ENCODE measurements at places on chromosomes 12 and 14.

DNA sequence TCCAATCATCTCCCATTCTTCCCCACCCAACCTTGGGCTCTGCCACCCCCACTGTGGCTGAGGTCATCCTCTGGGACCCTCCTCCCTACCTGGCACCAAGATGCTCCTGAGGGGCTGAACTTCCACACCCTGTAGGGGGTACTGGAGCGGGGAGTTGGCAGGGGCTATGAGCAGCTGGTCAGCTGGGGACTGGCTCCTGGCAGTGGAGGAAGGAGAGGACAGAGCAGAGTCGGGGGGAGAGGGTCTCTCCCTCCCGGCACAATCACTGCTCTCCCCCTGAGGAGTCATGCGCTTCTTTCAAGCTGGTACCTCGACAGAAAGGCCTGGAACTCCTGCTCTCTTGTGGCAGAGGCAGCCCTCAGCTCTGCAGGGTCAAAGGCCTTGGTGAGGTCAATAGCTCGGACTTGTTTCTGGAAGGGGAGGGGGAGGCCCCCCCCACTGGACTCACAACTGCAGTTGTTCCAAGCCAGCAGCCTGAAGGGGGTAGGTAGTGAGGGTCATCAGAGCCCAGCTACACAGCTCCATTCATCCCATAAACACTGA, 2.0 kb downstream of the B4GALNT1 start:
- DNase-seq: no peak

DNA sequence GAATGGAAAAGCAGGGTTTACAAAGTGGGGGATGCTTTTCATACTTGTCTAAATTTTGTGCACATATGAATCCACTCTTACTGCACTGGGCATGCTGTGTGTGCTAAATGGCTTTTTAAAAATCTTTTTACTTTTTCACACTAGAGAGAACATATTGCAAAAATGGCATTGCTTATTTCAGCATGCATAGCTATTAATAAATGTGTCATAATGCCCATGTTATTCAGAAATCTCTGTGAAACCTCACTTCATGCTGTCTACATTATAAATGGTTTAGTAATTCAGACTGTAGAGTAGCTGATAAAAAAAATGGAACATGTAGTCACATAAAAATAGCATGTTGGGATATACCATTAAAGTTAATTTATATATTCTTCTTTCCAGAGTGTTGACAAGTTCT, 593.8 kb downstream of the RPL10L start:
- no peak for DNase-seq

- DNase-seq: peak; percentile 26
Observed at GRCh38 chr12:32947206-32948067, 50.9 kb upstream of the PKP2 start.

- no peak for DNase-seq
Observed at GRCh38 chr12:20513189-20513588, 144.9 kb downstream of the PDE3A start.

DNA sequence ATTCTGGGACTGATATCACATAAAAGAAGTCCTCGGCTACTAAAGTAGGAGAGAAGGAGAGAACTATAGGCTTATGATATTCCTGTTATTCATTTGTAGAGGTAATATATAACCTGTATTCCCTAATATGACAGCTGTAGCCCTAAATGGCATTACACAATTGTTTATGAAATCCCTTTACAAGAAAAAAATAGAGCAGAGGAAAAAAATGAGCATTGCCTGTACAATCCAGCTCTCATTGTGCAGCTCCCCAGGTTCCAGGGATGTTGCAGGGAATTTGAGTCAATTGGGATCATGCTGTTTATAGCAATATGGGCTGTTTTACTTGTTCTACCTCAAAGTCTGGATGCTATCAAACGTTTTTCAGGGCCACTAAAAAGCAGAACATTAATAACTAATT, 173.1 kb downstream of the APAF1 start:
- no peak for DNase-seq

DNA sequence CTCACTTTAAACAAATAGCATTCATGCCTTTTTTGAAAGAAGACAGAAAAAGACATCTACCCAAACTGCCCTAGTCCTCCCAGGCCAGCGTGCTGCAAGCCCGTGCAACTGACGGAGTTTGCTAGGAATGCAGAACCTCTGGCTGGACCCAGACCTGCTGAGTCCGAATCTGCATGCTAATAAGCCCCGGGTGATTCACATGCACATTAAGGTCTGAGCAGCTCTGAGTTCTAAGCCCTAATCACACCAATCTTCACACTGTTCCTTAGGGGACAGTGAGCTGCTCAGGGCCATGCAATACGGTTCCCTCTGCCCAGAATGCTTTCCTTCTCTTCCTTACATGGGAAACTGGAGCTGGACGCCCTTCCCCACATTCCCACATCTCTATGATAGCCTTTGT, 25.2 kb downstream of the HAL start:
- no peak for DNase-seq

GRCh38 chr12:107007411-107007810, 20.5 kb upstream of the MTERF2 start:
- DNase-seq: no peak

GRCh38 chr12:75389061-75389460, 1.8 kb upstream of the GLIPR1L2 start:
- DNase-seq: peak; percentile 49

DNA sequence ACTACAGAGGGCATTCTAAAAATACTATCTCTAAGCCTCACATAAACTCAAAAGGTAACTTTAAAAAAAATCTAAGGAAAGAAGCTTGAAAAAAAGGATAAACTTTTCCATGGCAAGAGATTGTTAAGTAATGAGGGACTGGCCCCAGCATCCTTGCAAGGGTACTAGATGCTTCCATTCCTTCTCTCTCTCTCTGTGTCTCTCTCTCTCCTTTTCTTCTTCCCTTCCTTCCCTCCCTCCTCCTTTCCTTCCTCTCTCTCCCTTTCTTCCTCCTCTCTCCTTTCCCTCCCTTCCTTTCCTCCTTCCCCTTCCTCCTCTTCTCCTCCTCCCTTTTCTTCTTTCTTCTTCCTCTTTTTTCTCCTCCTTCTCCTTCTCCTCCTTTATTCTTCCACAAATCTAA, 23.8 kb downstream of the CNTN1 start:
- DNase-seq: no peak
